ENCODE measurements at places on chromosomes 13 and 19. TPM values are rescaled to one million over a fixed set of nuclear protein-coding genes. Genes with fewer than 3 reads are reported as not detected.

APC2 gene
- 0.17 TPM for total RNA-seq

ATP4A gene
- not detected for total RNA-seq

GPR4 gene
- total RNA-seq: 0.24 TPM

ZNF296 gene
- total RNA-seq: 5.0 TPM

PHLDB3 gene
- 18.7 TPM for total RNA-seq

DNASE2 gene
- total RNA-seq: 30.3 TPM

IZUMO1 gene
- not detected for total RNA-seq

PRRG2 gene
- 1.5 TPM for total RNA-seq

ZNF587B gene
- total RNA-seq: 19.2 TPM

ZNF729 gene
- not detected for total RNA-seq

DNA sequence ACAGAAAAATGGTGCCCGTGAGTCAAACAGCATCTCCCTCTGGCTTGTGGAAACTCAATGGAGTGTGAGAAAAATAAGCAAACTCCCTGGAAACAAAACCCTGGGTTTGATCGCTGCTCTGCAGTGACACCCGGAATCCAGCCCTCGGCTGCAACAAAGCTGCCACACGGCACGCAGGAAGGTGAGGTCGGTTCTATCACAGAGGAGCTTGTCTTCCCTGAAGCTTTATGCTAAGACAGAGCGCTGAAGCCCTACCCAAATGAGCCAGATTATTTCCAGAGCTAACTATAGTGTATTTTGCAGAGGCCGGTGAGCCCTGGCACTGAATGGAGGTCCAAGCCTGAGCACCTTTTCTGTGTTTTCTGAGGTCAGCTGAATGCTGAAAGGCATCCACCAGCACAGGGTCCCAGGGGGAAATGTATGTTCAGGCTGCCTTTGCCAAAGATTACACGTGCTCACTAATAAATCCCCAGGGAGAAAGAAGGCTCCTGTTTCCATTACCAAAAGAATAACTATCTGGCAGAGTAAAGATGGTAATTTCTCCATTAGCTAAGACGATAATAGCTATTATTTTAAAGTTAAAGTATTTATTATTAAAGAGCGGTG, 77.8 kb downstream of the TSHZ3 start:
- H3K4me3 ChIP-seq: no peak overlapping the region
- DNase-seq: peak; percentile 35
- H3K36me3 ChIP-seq: no peaks in the 10 kb centered on the region
- no peaks in the 10 kb centered on the region for H3K4me1 ChIP-seq

- DNase-seq: no peak
- peaks cover 20% of the 10 kb centered on the region for H3K4me1 ChIP-seq
- H3K27ac ChIP-seq: no peak overlapping the region
- no peaks in the 10 kb centered on the region for H3K36me3 ChIP-seq
Measured at GRCh38 chr13:87678372-87678752, 7.2 kb downstream of the SLITRK5 start.

GRCh38 chr19:18112989-18113478, 15.5 kb downstream of the MAST3 start:
- H3K27me3 ChIP-seq: no peaks in the 10 kb centered on the region
- peak overlapping the region; percentile 23 for H3K27ac ChIP-seq
- DNase-seq: peak; percentile 81

- H3K4me3 ChIP-seq: peak overlapping the region; percentile 77
- peaks cover 34% of the 10 kb centered on the region for H3K4me1 ChIP-seq
Measured at GRCh38 chr13:44088991-44089413, 209.3 kb downstream of the LACC1 start.

- peaks cover 65% of the 10 kb centered on the region for H3K4me1 ChIP-seq
- peaks cover 39% of the 10 kb centered on the region for H3K36me3 ChIP-seq
- no peak overlapping the region for H3K27ac ChIP-seq
- no peak overlapping the region for H3K4me3 ChIP-seq
- DNase-seq: no peak
Measured at GRCh38 chr13:113182046-113182445, 23.6 kb downstream of the PROZ start.

DNA sequence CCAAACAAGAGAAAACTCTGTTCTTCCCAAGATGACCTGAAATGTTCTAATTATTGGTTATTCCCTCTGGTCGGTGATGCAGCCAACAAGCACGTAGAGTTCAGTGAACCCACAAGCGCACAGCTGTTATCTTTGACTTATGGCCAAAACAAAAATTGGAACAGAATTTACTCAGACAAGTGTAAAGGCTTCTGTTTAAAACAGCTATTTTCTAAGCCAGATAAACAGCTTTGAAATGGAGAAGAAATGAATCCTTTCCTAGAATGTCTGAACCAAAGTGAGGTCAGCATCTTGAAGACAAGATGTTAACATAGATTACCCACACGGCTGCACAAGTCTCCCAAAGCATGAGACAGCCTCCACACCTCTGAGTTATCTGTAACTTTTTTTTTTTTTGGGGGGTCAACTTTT, 669.2 kb downstream of the DIAPH3 start:
- peaks cover 2% of the 10 kb centered on the region for H3K27me3 ChIP-seq
- H3K4me1 ChIP-seq: no peaks in the 10 kb centered on the region
- H3K4me3 ChIP-seq: no peak overlapping the region
- no peak for DNase-seq
- H3K27ac ChIP-seq: no peak overlapping the region

- no peaks in the 10 kb centered on the region for H3K4me1 ChIP-seq
- no peak for DNase-seq
- H3K27ac ChIP-seq: no peak overlapping the region
- no peaks in the 10 kb centered on the region for H3K27me3 ChIP-seq
- no peak overlapping the region for H3K4me3 ChIP-seq
Measured at GRCh38 chr19:11710313-11710712, 28.4 kb downstream of the ZNF823 start.

DNA sequence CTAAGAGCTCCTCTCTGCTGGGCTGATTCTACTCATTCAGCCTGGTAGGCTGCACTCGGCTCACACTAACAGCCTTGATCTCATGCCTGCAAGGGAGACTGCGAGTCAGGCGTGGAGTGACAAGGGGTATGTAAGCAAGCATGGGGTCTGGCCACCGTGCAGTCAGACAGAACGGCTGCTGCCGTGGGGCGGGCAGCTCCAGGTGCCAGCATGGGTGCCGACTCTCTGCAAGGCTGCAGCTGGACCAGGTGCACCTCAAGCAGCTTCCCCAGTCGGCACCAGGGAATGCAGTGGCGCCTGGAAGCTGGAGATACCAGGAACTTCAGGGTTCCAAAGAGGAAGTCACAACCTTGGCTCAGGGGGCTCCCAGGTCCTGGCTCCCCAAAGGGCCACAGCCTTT, 892.3 kb downstream of the OLFM4 start:
- no peak for DNase-seq
- no peaks in the 10 kb centered on the region for H3K4me1 ChIP-seq
- H3K27me3 ChIP-seq: no peaks in the 10 kb centered on the region
- H3K4me3 ChIP-seq: no peak overlapping the region
- no peak overlapping the region for H3K27ac ChIP-seq

DNA sequence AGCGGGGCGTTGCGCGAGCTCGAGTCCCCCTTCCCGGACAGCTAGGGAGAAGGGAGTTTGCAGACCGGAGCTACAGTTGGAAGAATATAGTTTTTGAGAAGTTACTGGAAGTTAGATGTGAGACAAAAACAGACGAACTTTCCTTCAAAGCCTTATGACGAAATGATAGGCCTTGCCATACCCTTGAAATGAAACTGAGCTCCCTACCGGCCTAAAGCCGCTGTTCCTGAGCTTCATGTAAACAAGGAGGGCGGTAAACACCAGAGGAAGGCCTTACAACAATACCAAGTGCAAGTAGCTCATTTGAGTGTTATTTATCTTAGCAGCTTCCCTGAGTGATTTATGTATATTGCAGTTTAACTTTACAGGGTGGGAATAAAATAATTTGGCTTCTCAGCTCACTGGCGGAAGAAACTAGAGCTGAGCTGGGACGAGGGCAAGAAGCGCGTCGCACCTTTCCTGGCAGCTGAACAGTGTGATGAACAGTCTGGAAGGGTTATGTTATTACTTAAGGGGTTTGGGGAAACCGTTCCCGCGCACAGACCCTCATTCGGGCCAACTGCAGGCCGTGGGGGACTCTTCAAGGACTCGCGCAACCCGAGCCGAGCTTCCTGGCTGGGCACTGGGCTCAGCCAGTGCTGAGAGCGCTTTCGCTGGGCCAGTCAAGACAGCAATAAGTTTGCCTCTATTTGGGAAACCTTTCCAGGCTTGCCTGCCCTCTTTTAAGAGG, 111.2 kb downstream of the KCNRG start:
- H3K27ac ChIP-seq: peak overlapping the region; percentile 88
- peaks cover 4% of the 10 kb centered on the region for H3K36me3 ChIP-seq
- DNase-seq: no peak
- H3K27me3 ChIP-seq: peaks cover 9% of the 10 kb centered on the region
- H3K4me3 ChIP-seq: peak overlapping the region; percentile 85
- H3K4me1 ChIP-seq: peaks cover 57% of the 10 kb centered on the region

GRCh38 chr13:46685006-46685730, 111.8 kb downstream of the ESD start:
- H3K27me3 ChIP-seq: no peaks in the 10 kb centered on the region
- H3K4me1 ChIP-seq: peaks cover 16% of the 10 kb centered on the region
- H3K27ac ChIP-seq: no peak overlapping the region
- DNase-seq: no peak
- peaks cover 5% of the 10 kb centered on the region for H3K36me3 ChIP-seq

- no peaks in the 10 kb centered on the region for H3K27me3 ChIP-seq
- peaks cover 2% of the 10 kb centered on the region for H3K36me3 ChIP-seq
- H3K4me1 ChIP-seq: peaks cover 5% of the 10 kb centered on the region
- no peak overlapping the region for H3K4me3 ChIP-seq
- DNase-seq: no peak
- H3K27ac ChIP-seq: no peak overlapping the region
Measured at GRCh38 chr19:38025909-38026307, 118.9 kb downstream of the SIPA1L3 start.

DNA sequence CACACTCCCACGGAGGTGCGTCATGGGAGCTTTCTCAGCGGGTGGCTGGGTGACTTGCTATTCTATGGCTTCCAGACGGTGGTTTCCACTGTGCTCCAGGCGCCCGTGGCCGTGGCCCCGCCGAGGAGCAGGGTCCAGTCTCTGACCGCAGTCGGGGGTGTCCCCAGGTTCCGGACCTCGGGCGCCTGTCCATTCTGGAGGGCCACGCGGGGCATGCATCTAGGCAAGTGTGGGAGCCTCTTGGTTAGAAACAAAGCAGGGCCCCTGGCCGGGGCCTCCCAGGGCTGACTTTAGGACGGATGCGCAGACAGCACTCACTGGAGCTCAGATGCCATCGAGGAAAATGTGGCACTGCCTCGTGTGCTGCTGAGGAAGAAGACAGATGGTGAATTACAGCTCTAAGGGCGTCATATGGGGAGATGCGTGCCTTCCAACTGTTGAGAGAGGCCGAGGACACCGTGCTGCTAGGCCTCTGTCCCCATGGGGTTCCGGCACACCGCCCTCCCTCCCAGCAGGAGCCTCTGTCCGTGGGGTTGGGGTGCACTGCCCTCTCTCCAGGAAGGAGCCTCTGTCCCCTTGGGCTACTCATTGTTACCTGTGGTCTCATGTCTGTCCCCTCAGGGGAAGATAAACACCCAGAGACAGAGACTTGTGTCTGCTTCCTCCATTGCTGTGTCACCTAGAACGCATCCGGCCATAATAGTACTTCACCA, 38.1 kb downstream of the TMEM255B start:
- H3K27ac ChIP-seq: no peak overlapping the region
- H3K36me3 ChIP-seq: no peaks in the 10 kb centered on the region
- H3K27me3 ChIP-seq: no peaks in the 10 kb centered on the region
- no peak overlapping the region for H3K4me3 ChIP-seq
- no peaks in the 10 kb centered on the region for H3K4me1 ChIP-seq

- peaks cover 24% of the 10 kb centered on the region for H3K4me1 ChIP-seq
- H3K4me3 ChIP-seq: peak overlapping the region; percentile 61
- DNase-seq: no peak
- no peaks in the 10 kb centered on the region for H3K36me3 ChIP-seq
- peaks cover 24% of the 10 kb centered on the region for H3K27me3 ChIP-seq
Measured at GRCh38 chr19:49151267-49152118, 3.7 kb downstream of the HRC start.

DNA sequence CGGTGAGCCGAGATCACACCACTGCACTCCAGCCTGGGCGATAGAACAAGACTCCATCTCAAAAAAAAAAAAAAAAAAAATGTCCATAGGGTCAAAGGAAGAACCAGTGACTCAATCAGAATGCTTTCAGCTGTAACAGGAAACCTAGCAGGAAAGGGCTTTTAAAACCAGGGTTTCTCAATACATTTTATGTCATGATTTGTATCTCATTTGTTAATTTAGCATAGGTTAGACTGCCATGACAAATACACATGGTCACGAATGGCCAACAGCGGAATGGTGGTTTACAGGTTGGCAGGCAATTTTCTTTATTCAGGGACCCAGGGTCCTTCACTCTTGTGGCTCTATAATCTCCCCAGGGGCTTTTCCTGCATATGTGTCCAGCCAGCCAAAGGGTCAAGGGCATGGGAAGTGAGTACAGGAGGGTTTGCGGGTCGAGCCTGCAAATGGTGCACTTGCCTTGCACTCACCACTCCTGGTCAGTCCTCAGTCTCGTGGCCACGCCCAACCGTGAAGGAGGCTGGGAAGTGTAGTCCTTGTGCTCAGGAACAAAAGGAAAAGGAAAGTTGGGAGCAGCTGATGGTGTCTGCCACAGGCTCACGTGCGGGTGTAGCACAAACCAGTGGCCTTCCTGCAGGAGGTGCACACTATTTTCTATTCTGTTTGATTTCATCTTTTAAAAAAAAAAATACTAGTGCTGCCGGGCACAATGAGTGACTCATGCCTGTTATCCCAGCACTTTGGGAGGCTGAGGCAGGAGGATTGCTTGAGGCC, 14.8 kb downstream of the DHX34 start:
- no peaks in the 10 kb centered on the region for H3K27me3 ChIP-seq
- DNase-seq: no peak
- H3K4me1 ChIP-seq: peaks cover 4% of the 10 kb centered on the region
- peaks cover 6% of the 10 kb centered on the region for H3K36me3 ChIP-seq
- no peak overlapping the region for H3K27ac ChIP-seq

- H3K4me1 ChIP-seq: no peaks in the 10 kb centered on the region
- no peak overlapping the region for H3K27ac ChIP-seq
- H3K36me3 ChIP-seq: no peaks in the 10 kb centered on the region
Measured at GRCh38 chr19:34523408-34523807, 41.9 kb downstream of the WTIP start.

GRCh38 chr19:791007-791566, 6.2 kb upstream of the PTBP1 start:
- H3K27ac ChIP-seq: no peak overlapping the region
- peaks cover 5% of the 10 kb centered on the region for H3K27me3 ChIP-seq
- DNase-seq: no peak
- no peak overlapping the region for H3K4me3 ChIP-seq
- peaks cover 3% of the 10 kb centered on the region for H3K4me1 ChIP-seq
- H3K36me3 ChIP-seq: no peaks in the 10 kb centered on the region

Measured in natural killer cell treated with Interleukin-12 subunit alpha and Interleukin-12 subunit beta and Interleukin-15 and Interleukin-18, amount 100 ng/mL, for 72 hours (primary cell).